ENCODE measurements at places on chromosomes 4 and X.
A peak's percentile ranks its signal among the peaks of the same experiment; 100 is the strongest.

- no peak overlapping the region for H3K27ac ChIP-seq
- no peak overlapping the region for H3K4me3 ChIP-seq
- H3K27me3 ChIP-seq: no peaks in the 10 kb centered on the region
- no peaks in the 10 kb centered on the region for H3K4me1 ChIP-seq
- H3K36me3 ChIP-seq: no peaks in the 10 kb centered on the region
- no peak for DNase-seq
These were observed 230.6 kb downstream of the PCDH7 start for GRCh38 chr4:30950737-30951136.

DNA sequence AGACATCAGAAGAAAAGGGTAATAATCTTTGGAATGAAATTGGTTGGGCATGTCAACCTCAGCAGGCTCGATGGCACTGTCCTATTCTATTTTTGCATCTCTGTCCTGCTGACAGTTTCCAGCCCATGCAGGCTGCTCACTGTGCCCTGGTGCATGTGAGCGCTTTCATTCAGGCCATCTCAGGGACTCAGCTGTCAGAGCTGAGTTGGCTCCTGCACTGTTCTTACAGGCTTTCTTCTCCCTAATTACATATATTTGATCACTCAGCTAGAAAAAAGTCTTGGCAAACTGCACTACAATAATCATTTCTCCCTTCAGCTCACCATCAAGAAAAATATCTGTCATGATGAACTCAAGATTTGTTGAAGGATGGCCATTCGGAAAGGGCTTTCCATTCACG is 84.7 kb downstream of the RASL11B start:
- no peaks in the 10 kb centered on the region for H3K36me3 ChIP-seq
- DNase-seq: no peak
- H3K27me3 ChIP-seq: no peaks in the 10 kb centered on the region

GRCh38 chr4:28226962-28227361 is 1366.3 kb downstream of the STIM2 start:
- no peaks in the 10 kb centered on the region for H3K36me3 ChIP-seq
- no peaks in the 10 kb centered on the region for H3K27me3 ChIP-seq
- no peak overlapping the region for H3K27ac ChIP-seq
- H3K4me3 ChIP-seq: no peak overlapping the region
- no peaks in the 10 kb centered on the region for H3K4me1 ChIP-seq
- DNase-seq: no peak

GRCh38 chrX:136121788-136122187 is 25.5 kb upstream of the FHL1 start:
- H3K4me3 ChIP-seq: no peak overlapping the region
- H3K36me3 ChIP-seq: no peaks in the 10 kb centered on the region
- DNase-seq: no peak
- H3K27me3 ChIP-seq: no peaks in the 10 kb centered on the region
- H3K27ac ChIP-seq: no peak overlapping the region
- H3K4me1 ChIP-seq: no peaks in the 10 kb centered on the region

- no peaks in the 10 kb centered on the region for H3K27me3 ChIP-seq
- H3K4me1 ChIP-seq: no peaks in the 10 kb centered on the region
- no peaks in the 10 kb centered on the region for H3K36me3 ChIP-seq
- no peak overlapping the region for H3K27ac ChIP-seq
These were observed 268.4 kb downstream of the HS3ST1 start for GRCh38 chr4:11160288-11160687.

DNA sequence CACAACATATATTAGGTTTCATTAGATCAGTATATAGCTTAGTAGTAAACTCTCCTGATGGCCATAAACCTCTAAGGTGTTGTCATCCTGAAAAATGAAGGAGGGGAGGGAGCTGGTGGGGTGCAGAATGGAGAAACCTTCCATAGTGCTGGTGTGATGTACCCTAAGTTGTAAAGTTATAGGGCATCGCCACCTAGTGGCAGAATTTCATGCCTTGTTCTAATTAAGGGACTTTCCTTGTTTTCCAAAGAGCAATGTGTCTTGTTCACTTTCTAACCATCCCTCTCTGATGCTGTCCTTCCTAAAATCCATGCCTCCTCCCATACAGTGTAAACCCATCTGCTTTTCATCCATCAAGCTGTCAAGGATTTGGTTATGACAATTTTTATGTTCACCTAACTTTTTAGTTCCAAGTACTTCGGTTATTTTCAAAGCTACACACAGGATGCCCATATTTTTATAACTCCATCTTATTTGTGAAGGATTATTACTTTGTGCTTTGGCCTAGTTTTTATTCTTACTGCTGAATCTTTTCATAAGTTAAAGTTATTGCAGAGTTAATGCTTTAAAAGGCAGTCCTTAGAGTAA is 4.5 kb downstream of the NBDY start:
- peaks cover 4% of the 10 kb centered on the region for H3K27me3 ChIP-seq
- peaks cover 10% of the 10 kb centered on the region for H3K4me1 ChIP-seq
- no peaks in the 10 kb centered on the region for H3K36me3 ChIP-seq
- H3K4me3 ChIP-seq: no peak overlapping the region
- DNase-seq: peak; percentile 57
- no peak overlapping the region for H3K27ac ChIP-seq

- H3K4me1 ChIP-seq: peaks cover 2% of the 10 kb centered on the region
- peaks cover 37% of the 10 kb centered on the region for H3K36me3 ChIP-seq
- H3K4me3 ChIP-seq: no peak overlapping the region
- peaks cover 2% of the 10 kb centered on the region for H3K27me3 ChIP-seq
These were observed 18.4 kb downstream of the DDX3X start for GRCh38 chrX:41352329-41352838.

- DNase-seq: no peak
- no peaks in the 10 kb centered on the region for H3K36me3 ChIP-seq
- no peak overlapping the region for H3K4me3 ChIP-seq
- no peak overlapping the region for H3K27ac ChIP-seq
- H3K4me1 ChIP-seq: no peaks in the 10 kb centered on the region
- H3K27me3 ChIP-seq: no peaks in the 10 kb centered on the region
These were observed 12.9 kb downstream of the DCAF8L1 start for GRCh38 chrX:27968352-27968751.

GRCh38 chr4:182486881-182487280 is 243.7 kb downstream of the TENM3 start:
- H3K4me1 ChIP-seq: no peaks in the 10 kb centered on the region
- no peak for DNase-seq
- H3K27me3 ChIP-seq: no peaks in the 10 kb centered on the region
- no peak overlapping the region for H3K4me3 ChIP-seq

- no peak overlapping the region for H3K27ac ChIP-seq
- H3K27me3 ChIP-seq: no peaks in the 10 kb centered on the region
- peaks cover 13% of the 10 kb centered on the region for H3K4me1 ChIP-seq
- no peaks in the 10 kb centered on the region for H3K36me3 ChIP-seq
These were observed 82.0 kb upstream of the PITX2 start for GRCh38 chr4:110704748-110705439.

GRCh38 chrX:115898382-115899001 is 272.1 kb upstream of the AGTR2 start:
- H3K27me3 ChIP-seq: no peaks in the 10 kb centered on the region
- H3K4me3 ChIP-seq: no peak overlapping the region
- no peak overlapping the region for H3K27ac ChIP-seq
- no peaks in the 10 kb centered on the region for H3K36me3 ChIP-seq
- peak; percentile 52 for DNase-seq
- no peaks in the 10 kb centered on the region for H3K4me1 ChIP-seq

DNA sequence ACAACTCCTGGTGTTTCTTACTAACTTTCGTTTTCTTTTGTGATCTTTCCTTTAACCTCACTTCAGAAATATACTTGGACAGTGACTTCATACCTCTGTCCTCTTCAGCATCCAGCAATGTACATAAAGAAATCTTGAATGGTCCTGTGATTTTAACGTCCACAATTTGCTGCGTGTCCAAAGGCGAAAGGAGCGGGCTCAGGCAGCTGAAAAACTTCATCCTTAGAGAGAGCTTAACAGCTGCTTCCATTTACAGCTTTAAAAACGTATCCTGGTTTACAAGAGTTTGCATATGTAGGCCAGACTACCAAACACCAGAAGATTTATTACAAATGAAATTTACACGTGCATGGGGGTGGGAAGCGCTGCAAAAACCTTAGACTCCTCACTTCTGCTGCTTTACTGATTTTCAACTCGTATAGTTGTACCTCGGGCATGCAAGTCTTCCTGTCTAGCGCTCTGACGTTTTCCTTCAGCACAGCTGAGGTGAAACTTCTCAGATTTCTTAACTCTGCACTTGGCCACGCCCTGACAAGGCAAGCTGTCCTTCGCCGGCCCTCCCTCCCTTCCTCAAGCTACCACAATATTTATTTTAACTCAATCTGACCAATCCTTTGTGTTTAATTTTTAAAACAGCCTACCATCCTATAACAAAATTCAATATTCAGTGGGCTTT is 406.4 kb downstream of the FAM47A start:
- no peaks in the 10 kb centered on the region for H3K36me3 ChIP-seq
- H3K27ac ChIP-seq: no peak overlapping the region
- no peaks in the 10 kb centered on the region for H3K27me3 ChIP-seq
- H3K4me1 ChIP-seq: no peaks in the 10 kb centered on the region
- no peak overlapping the region for H3K4me3 ChIP-seq

GRCh38 chr4:126735294-126736132 is 897.2 kb upstream of the INTU start:
- H3K27ac ChIP-seq: no peak overlapping the region

GRCh38 chrX:41127477-41128192 is 42.4 kb downstream of the USP9X start:
- no peak overlapping the region for H3K4me3 ChIP-seq
- no peaks in the 10 kb centered on the region for H3K4me1 ChIP-seq
- no peak for DNase-seq
- no peaks in the 10 kb centered on the region for H3K27me3 ChIP-seq
- H3K36me3 ChIP-seq: peaks cover 39% of the 10 kb centered on the region

DNA sequence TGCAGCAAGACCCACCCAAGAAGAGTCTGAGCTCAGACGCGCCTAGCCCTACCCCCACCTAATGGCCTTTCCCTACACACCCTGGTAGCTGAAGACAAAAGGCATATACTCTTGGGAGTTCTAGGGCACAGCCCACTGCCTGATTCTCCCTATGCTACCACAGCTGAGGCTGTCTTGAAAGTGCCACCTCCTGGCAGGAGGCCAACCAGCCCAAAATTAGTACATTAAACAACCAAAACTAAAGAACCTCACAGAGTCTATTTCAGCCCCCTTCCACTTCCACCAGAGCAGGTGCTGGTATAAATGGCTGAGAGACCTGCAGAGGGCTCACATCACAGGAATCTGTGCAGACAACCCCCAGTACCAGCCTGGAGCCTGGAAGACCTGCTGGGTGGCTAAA is 119.1 kb downstream of the HMGN5 start:
- no peak overlapping the region for H3K27ac ChIP-seq
- H3K4me3 ChIP-seq: no peak overlapping the region
- DNase-seq: no peak
- H3K36me3 ChIP-seq: no peaks in the 10 kb centered on the region
- H3K4me1 ChIP-seq: no peaks in the 10 kb centered on the region
- no peaks in the 10 kb centered on the region for H3K27me3 ChIP-seq

DNA sequence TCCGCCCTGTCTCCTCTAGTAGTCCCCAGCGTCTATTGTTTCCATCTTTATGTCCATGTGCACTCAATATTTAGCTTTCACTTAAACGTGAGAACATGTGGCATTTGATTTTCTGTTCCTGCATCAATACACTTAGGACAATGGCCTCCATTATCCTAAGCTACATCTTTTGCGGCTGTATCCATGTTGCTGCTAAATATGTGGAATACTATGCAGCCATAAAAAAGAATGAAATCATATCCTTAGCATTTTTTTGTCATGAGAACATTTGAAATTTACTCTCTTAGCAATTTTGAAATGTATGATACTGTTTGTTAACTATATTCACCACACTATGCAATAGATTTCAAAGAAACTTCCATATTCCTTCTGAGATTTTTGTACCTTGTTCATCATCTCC is 19.8 kb upstream of the CD38 start:
- H3K27ac ChIP-seq: no peak overlapping the region
- H3K27me3 ChIP-seq: no peaks in the 10 kb centered on the region
- no peaks in the 10 kb centered on the region for H3K36me3 ChIP-seq
- H3K4me1 ChIP-seq: peaks cover 33% of the 10 kb centered on the region
- no peak overlapping the region for H3K4me3 ChIP-seq

- H3K4me1 ChIP-seq: peaks cover 75% of the 10 kb centered on the region
- no peak for DNase-seq
- H3K27me3 ChIP-seq: no peaks in the 10 kb centered on the region
- peaks cover 27% of the 10 kb centered on the region for H3K36me3 ChIP-seq
- H3K4me3 ChIP-seq: peak overlapping the region; percentile 44
These were observed 587 bp downstream of the TACC3 start for GRCh38 chr4:1721666-1722550.

DNA sequence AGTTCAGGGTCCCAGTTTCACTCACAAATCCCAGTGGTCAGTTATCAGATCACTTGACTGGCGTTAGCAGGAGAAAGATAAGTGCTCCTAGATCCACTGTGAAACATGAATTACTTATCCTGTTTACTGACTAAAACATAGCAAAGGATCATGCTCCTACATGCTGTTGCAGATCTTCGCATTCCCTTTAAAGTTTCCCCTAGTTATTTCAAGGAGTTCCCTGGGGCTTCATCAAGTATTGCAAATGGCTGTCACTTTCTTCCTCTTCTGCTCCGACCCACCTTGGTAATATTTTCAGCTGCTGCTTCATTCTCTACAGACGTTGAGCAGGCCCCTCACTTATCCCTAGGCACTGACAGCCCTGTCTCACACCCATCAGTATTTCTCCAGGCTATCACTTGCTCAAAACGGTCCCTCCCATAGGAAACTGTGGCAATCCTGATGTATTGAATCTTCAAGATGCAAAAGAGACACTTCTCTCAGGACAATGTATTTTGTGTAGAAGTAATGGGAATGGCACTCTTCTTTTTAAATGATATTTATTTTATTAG is 466.0 kb downstream of the INPP4B start:
- H3K27me3 ChIP-seq: no peaks in the 10 kb centered on the region
- no peak overlapping the region for H3K27ac ChIP-seq
- no peak for DNase-seq

DNA sequence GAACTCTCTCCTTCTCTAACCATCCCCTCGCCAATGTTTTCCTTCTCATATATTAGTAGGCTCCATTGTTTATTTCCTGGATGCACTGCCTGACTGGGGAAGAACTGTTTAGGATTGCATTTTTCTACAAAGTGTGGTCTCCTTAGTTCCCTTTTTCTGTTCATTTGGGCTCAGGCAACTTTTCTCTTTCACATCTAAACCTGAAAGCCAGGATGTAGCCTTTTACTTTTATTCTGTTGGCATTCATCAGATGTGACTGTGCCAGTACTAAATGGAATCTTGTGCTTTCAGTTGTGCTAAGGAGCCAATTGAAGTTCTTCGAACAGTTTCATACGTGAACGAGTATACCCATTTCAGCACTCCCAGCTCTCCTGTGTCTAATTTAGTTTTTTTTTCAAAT is 59.8 kb downstream of the DDIT4L start:
- no peaks in the 10 kb centered on the region for H3K4me1 ChIP-seq
- H3K4me3 ChIP-seq: no peak overlapping the region
- no peaks in the 10 kb centered on the region for H3K27me3 ChIP-seq
- DNase-seq: no peak

GRCh38 chrX:100645106-100645505 is 1.1 kb downstream of the SRPX2 start:
- peaks cover 25% of the 10 kb centered on the region for H3K27me3 ChIP-seq
- H3K27ac ChIP-seq: no peak overlapping the region
- no peak overlapping the region for H3K4me3 ChIP-seq

All from CD14-positive monocyte (primary cell).